Fibroblast of pulmonary artery (primary cell): ENCODE measurements at places on chromosomes 12 and 14.

- DNase-seq = peak; percentile 96
Measured at GRCh38 chr12:124774462-124775167, 89.0 kb downstream of the SCARB1 start.

- peak; percentile 42 for DNase-seq
Measured at GRCh38 chr12:50662116-50662510, 101.8 kb upstream of the ATF1 start.

DNA sequence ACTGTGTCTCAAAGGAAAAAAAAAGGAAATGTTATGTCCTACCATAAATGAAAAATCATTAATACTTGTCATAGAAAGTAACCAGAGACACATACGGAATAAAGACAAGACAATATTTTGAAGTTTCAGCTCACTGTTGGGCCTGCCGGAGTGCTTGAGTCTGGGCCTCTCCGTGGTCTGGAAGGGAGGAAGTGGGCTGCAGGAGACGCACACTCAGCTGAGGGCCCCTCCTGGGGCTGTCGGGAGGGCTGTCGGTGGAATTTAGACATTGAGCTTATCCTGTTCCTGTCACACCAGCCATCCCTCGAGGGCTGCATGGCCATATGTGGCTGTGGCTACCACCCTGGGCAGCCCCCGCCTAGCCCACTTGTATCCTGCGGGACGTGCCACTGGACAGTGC, 80.6 kb downstream of the DDX51 start:
- no peak for DNase-seq

- DNase-seq = peak; percentile 16
Measured at GRCh38 chr12:30533558-30534265, 162.0 kb downstream of the IPO8 start.

GRCh38 chr14:68756000-68756481, 36.8 kb downstream of the ZFP36L1 start:
- no peak for DNase-seq

GRCh38 chr12:106288494-106289195, 13.9 kb upstream of the TCP11L2 start:
- DNase-seq = peak; percentile 95

DNA sequence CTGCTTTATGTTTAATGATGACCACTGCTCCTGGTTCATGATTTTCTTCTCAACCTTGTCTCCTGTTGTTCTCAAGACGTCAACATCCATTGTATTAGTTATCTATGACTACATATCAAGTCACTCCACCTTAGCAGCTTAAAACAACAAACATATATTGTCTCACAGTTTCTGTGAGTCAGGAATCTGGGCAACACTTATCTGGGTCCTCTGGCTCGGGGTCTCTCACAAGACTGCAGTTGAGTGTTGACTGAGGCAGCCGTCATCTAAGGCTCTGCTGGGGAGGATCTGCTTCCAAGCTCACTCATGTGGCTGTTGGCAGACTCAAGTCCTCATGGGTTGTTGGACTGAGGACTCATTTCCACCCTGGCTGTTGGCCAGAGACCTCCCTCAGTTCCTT, 27.3 kb upstream of the FRS2 start:
- DNase-seq = peak; percentile 99

GRCh38 chr12:62802984-62803383, 132.0 kb downstream of the PPM1H start:
- no peak for DNase-seq

- DNase-seq = no peak
Measured at GRCh38 chr14:93997082-93997481, at the start of gene CCDC197. Gene CCDC197, plus strand, starts transcription at chr14:93997301. Its CDS starts 831 bp downstream, at chr14:93998132.

DNA sequence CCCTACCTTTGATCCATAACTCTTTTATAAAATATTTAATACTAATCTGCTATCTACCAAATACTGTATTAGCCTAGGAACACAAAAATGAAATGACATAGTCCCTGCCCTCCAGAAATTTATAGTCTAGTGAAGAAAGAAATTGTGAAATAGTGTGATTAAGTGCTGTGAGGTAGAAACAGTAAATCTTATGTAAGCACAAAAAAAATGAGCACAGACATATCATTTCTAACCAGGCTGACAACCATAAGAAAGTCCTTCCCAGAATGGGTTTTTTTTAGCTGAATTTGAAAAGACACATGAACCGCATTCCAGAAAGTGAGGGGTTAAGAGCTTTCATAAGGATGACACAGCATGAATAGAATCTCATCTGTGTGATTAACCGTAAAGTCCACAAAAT, 145.9 kb downstream of the SOX5 start:
- DNase-seq = no peak

DNA sequence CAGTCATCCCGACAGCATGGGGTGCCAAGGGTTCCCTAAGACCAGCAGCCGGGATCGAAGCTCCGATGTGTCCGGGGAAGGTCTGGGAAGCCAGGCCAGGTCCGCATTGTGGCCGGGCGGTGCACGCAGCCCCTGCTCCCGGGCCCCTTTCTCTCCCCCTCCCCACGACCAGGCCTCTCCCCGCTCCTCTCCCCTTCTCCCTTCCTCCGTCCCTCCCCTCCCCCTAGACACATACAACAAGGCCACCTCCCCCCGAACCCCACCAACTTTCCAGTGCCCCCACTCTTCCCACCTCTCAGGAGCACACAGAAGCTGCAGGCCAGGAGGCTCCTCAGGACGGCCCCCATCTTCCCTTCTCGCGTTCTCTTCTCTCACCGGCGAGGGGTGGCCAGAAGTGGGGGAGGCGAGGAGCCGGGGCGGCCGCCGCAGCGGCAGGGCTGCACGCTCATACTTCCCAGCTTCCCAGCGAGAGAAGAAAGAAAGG, 413 bp downstream of the LRP6 start:
- DNase-seq = no peak
